Activated naive CD8-positive, alpha-beta T cell treated with anti-CD3 and anti-CD28 coated beads, Interleukin-2, amount 50 U/mL, for 16 hours (primary cell): ENCODE measurements at places on chromosomes 5 and 9.

GRCh38 chr5:137516251-137516797 is 17.2 kb upstream of the SPOCK1 start:
- no peak for DNase-seq

DNA sequence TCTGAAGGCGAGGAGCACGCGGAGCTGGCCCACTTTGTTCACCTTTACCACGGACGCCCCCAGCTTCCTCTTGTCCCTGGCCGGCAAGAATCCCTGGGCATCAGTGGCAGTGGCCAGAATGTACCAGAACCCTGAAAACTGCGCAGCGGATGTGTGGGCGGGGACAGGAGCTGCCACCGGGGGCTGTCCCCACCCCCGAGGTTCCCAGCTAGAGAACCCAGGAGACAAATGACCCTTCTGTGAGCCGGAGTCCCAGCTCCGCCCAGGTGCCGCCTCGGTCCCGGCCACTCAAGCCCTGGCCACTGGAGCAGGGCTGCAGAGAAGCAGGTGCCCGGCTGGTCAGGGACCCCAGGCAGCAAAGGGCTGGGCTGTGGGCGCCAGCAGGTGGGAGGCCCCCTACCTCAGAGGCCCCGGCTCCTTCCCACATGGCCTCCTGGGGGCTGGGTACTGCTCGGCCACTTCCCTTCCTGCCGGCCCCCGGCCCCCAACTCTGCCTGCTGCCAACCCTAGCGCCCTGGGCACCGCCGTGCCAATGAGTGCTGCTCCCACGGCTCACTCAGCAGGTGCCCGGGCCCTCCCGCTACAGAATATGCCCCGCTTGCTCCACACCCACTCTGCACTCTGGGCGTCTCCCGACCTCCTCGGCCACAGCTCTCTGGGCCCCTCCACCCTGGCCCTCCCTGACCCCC is 713 bp downstream of the LCN10 start:
- DNase-seq: no peak

GRCh38 chr5:160048131-160048530 is 39.2 kb downstream of the TTC1 start:
- no peak for DNase-seq

GRCh38 chr5:14268738-14269137 is 125.6 kb downstream of the TRIO start:
- no peak for DNase-seq

DNA sequence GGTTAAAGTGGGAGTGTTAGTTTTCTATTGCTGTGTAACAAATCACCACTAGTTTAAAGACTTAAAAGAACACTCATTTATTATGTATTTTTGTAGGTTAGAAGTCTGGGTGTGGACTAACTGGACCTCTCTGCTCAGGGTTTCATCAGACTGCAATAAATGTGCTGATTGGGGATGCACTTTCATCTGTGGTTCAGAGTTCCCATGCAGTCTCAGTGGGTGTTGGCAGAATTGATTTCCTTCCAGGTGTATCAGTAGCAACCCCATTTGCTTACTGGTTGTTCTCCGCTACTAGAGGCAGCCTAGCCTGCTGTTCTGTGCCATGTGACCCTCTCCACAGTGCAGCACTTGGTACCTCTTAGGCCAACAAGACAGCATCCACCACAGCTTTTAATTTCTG is 2200.5 kb downstream of the MAT2B start:
- DNase-seq: no peak

- no peak for DNase-seq
Observed at GRCh38 chr5:38023799-38024198, 184.0 kb upstream of the GDNF start.

DNA sequence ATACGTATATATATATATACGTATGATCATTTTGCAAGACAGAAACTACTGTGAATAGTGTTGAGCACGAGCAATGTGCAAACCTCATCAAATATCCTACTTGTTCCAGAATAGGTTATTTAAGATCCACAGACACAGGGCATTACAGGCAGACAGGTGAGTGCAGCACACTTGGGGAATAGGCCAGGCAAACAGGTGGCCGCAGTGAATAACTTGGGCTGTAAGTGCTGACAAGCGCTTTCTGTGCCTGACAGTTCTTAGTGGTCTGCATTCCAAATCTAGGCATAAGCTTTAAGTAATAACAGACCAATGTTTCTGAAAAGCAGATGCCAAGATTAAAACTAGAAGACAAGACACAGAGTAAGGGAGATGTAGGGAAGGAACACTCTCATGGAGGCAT is 77.9 kb downstream of the LHFPL2 start:
- DNase-seq: no peak

GRCh38 chr5:951940-952596 is 56.5 kb upstream of the NKD2 start:
- no peak for DNase-seq

GRCh38 chr5:85549229-85549628 is 1068.5 kb upstream of the COX7C start:
- DNase-seq: no peak

DNA sequence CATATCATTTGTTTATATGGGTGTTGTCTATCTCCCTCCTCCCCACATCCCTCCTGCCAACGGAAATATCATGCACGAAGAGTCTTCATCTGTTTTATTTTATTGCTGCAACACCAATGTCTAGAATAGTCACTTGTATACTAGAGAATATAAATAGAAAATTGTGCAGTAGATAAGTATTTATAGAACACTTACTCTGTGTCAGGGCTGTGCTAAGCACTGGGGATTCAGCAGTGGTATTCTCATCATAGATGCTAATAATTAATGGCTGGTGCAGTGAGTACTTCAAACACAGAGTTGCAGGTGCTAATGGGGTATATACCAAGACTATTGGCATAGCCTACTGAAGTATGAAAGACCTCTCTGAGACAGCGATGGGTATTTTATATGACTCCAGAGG is 353.5 kb upstream of the CDH6 start:
- no peak for DNase-seq

DNA sequence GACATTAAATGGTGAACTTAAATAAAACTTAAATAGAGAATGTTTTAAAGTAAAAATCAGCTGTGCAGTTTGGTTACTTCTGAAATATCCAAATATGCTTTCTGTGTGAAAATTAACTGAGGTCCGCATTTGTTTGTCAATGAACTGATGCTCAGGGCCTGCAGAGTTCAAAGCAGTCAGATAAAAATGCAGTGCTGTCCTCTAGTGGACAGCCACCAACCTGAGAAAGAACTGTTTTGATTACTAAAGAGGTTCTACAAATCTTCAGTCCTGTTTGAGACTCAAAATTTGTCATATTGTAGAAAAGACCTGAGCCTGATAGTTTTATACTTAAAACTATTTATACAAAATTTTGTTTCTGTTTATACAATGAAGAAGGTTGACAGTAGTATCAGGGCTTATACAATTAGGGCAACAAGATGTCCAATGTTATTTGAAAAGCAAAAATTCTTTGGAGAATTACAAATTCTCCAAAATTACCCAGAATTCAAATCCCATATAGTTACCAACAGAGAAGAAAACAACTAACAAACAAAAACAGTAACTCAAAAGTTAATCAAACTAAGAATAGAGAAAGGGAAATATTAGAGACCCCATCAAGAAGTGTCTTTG is 232.3 kb upstream of the TBCA start:
- no peak for DNase-seq
